Esophagus muscularis mucosa (tissue), 4 donors: ENCODE measurements at places on chromosomes 3 and 15. TPM values are rescaled to one million over a fixed set of nuclear protein-coding genes. Genes with fewer than 3 reads are reported as not detected.

The DOCK3 gene
- total RNA-seq = 5.4 TPM

The SNRK gene
- 41.4 TPM for total RNA-seq

The RAMAC gene
- total RNA-seq = 17.2 TPM

The ZNF385D gene
- total RNA-seq = 8.1 TPM

The TIMP4 gene
- total RNA-seq = 34.3 TPM

The GOLGA8G gene
- total RNA-seq = not detected

The SUSD5 gene
- 0.42 TPM for total RNA-seq

The NISCH gene
- total RNA-seq = 102 TPM

The PRR23C gene
- total RNA-seq = not detected

The PDHB gene
- total RNA-seq = 124 TPM

The TMEM108 gene
- total RNA-seq = 12.1 TPM

The SKOR1 gene
- total RNA-seq = 0.58 TPM

The HRG gene
- not detected for total RNA-seq

The CYP8B1 gene
- total RNA-seq = not detected

The GOLGA8S gene
- total RNA-seq = under 0.01 TPM

The CLSTN2 gene
- total RNA-seq = 5.5 TPM

The CKMT1A gene
- not detected for total RNA-seq

The TAGLN3 gene
- total RNA-seq = 1.7 TPM

The TMOD2 gene
- 20.2 TPM for total RNA-seq

The SLC12A1 gene
- total RNA-seq = not detected
